Activated CD8-positive, alpha-beta T cell treated with anti-CD3 and anti-CD28 coated beads, Interleukin-2, amount 10 ng/mL, durations not matched to agents 7 days and 5 days (primary cell): ENCODE measurements at places on chromosomes 5 and 9.
A peak's percentile ranks its signal among the peaks of the same experiment; 100 is the strongest.

DNA sequence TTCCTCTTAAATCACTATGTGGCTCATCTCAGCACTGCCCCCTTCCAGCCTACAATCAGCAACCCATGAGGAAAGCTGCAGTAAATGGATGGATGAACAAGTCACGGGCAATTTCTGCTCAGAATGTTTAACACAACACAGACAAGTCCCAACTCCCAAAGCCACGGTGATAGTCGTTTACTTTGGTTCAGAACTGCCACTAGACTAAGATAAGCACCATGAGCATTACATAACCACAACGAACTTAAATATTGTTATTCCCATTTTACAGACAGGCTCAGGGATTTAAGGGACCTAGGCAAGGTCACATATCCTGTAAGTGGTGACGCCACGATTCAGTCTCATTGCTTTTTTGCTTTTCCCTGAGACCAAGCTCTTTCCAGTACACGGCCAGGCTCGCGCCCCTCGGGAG is 2.0 kb upstream of the SMIM27 start:
- DNase-seq = no peak

DNA sequence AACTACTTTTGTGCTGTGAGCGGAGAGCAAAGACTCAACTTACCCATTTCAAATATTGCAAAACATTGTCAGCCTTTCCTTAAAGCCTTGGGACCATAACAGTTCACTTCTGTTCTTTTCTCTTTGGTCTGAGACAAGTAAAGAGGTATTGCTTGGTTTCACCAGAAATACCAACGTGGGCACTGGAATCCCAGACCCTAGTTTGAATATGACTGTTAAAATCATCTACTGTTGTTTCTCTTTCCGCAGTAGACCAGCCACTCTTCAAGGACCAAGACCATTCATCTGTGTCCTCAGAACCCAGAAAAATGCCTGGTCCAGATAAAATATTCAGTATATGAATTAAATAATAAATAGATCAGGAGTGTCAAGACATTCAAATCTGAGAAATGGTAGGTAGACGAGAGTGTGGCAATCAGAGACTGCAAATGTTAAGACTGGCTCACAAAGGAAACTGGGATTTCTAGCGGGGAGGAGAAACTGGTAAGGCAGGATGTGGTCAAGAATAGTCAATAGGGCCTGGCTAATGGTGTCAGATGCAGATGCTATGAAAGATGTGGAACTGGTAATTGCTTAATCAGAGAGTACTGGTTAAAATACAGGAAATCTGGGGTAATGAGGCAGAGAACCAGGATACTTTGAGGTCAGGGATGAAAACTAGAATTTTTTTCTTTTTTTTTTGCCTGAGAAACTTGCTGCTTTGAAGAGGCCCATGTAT is 82.1 kb upstream of the IL33 start:
- no peak for DNase-seq

DNA sequence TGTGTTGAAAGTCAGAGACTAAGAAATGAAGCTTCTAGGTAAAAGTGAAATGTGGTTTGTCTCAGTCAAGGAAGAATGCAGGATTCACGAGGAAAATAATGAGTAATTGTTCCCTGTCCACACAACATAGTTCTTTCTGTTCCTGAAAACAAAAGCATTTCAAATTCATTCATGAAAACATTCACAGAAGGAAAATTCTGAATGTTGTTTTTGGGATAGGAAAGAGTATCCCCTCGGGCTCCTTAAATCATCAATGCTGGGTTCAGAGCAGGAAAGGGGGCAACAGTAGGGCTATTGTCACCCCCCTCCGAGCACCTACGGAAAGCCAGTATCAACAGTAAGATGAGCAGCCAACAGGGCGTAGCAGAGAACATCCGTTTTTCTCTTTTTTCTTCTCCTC is 769.9 kb upstream of the ADAMTS16 start:
- no peak for DNase-seq

- DNase-seq = no peak
Observed at GRCh38 chr9:129022037-129022436, 6.1 kb downstream of the SH3GLB2 start.

DNA sequence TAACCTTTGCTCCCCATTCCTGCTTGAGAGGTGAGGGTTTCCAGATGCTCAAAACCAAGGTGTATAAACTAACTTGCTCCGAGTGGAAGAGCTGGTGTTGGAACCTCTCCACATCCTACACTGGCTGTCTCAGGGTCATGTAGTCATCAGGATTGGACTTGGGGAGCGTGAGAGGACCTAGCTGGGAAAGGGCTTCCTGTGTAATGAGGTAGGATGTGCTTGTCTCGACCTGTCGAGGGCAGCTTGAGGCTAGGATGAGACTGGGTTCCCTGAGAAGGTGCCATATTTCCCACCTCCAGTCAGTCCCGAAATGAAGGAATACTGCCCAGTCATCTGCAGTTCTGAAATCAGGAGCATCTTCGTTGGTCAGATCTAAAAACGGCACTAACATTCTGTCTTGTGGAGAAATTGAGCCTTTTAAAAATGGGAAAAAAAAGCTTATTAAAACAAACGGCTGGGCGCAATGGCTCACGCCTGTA is 1.3 kb downstream of the CCNI2 start:
- peak; percentile 21 for DNase-seq

- DNase-seq = no peak
Observed at GRCh38 chr9:109320331-109320741, 523 bp downstream of the EPB41L4B start.

DNA sequence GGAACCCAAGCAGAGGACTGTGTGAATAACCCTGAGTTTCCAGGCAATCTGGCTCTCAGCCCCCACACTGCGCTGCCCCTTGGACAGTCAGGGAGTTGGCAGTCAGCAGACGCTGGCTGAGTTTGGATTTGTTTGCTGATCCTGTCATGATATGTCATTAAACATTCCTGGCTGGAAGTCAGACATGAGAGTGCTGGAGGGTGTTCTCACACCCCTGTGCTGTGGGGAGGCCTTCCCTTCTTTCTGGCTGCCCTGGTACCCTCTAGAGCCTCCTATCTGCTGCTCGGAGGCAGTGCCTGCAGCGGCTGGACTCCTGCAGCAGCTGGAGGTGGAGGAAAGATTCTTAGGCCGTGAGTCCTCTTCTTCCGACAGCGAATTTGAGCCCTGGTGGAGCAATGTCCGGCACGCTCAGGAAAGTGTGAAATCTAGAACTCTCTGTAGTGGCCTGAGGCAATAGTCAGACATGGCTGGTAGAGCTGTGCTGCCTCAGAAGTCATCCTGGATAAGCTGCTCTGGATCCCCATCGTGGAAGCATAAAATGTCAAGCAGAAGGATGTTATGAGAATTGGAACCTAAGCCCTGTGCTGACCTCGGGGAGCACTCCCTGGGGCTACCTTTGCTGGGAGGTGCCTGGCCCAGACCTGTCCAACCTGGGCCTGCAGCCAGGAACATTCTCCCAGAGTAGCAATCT is 72.0 kb downstream of the PDE8B start:
- no peak for DNase-seq

DNA sequence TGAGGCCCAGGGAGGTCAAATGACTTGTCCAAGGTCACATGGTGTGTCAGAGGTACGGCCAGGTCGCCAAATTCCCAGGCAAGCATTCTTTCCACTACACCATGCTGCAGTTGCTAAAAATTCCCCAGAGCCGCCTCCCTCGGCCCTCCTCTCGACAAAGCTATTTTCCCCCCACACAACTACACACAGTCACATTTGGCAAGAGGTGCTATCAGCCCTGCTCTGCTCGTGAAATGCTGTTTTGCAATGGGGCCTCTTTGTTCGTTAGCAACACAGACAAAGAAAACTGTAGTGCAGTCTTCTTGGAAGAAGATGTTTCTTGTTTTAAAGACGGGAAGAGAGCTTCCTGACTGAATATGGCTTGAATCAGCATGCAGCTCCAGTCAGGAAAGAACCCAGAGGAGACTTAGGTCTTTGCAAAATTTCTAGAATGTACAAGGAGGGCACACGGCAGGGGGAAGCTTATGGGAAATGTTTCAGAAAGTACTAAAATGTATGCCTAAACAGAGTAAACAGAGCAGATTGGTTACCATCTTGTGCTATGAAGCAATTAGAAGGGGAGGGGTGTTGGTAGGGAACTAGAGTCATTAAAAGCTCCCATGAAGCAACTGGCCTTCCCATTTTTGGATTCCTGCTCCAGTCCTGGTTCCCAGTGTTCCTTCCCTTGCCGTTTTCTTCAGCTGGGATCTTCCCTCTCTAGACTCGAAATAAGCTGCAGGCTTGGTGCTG is 14.2 kb downstream of the SLIT3 start:
- no peak for DNase-seq

- no peak for DNase-seq
Observed at GRCh38 chr5:150598006-150598405, 42.5 kb upstream of the SYNPO start.

- DNase-seq = peak; percentile 45
Observed at GRCh38 chr5:88660947-88661805, 221.8 kb downstream of the MEF2C start.

DNA sequence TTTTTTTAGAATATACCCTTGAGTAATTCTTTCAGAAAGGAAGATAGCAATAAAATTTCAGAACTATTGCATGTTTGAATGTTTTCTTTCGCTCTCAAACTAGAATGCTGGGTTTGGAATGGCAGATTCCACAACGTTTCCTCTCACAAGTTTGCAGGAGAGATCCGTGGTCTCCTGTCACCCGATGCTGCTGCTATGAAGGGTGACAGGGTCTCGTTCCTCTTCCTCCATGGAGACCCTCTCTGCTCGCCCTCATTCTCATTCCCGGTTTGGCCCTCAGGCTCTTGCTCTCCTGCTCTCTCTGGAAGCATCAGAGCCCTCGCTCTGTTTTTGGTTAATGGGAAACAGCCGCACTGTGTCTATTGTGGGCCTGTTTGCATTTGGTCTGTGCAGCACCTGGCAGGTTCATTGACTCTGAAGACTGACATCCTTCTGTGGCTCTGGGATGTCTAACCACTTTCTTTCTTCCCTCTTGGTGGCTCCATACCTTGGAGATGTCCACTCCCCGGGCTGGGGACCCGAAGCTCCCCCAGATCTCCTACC is 12.6 kb upstream of the FAM163B start:
- DNase-seq = no peak

DNA sequence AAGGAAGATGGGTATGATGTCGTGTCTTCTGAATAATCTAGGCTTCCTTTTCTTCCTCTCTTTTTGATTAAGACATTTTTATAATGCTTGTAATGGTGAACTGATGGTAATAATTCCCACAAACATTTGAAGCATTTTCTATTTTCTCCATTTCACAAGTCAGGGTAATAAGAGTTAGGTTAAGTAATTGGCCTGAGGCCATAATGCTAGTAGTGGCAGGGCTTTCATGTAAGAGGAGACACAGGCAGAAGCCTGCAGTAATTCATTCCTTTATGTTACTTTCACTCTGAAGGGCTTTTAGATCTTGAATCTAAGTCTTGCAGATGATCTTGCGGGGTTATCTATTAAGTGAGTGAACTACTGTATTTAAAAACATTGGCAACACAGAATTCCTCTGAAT is 374.9 kb downstream of the MAT2B start:
- no peak for DNase-seq

DNA sequence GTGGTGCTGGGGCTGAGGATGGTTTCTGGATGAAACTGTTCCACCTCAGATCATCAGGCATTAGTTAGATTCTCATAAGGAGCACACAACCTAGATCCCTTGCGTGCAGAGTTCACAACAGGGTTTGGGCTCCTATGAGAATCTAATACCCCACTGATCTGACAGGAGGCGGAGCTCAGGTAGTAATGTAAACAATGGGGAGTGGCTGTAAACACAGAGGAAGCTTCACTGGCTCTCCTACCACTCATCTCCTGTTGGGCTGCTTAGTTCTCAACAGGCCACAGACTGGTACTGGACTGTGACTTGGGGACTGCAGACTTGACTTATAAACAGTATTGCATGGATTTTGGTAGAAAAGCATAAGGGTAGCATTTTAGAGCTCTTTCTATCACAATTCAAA is 870.7 kb upstream of the CDH10 start:
- no peak for DNase-seq

GRCh38 chr5:39161578-39161977 is 57.8 kb downstream of the FYB1 start:
- no peak for DNase-seq

DNA sequence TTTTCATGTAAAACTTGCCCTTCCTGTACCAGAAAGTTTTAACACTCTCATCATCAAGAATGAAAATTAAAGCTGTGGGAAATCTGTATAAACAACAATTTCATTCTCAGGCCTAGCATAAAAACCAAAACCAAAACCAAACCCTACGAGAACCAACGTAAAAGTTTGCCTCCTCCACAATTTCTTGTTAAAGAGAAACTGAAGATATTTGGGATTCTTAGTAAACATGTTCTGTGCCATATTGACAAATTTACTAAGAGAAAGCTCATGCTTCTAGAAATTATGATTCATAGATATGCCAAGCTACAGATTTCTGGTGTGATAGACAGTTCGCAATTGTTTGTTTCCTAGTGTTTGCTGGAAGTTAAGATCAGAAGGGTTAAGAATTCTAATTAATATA is 801.0 kb upstream of the NUDT12 start:
- DNase-seq = no peak

GRCh38 chr9:37201581-37201980 is 81.2 kb downstream of the ZCCHC7 start:
- no peak for DNase-seq

DNA sequence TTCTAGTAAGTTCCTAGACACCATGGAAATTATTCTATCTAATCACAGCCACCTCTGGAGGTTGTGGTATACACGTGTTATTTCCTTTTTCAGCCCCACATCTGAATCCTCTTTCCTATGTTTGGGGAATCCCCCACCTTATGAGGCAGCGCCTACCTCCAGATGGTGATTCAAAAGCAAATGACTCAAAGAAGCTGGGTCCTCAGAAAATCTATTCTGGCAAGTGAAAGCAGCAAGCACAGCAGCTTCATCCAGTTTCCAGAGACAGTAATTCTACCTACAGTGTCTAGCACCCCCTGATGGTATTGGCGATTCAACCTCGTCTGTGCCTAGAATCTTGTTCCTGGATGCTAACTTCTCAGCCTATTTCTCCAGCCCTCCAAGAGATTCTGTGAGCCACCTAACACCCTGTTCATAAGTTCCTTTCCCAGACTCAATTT is 43.0 kb downstream of the STRBP start:
- peak; percentile 54 for DNase-seq

DNA sequence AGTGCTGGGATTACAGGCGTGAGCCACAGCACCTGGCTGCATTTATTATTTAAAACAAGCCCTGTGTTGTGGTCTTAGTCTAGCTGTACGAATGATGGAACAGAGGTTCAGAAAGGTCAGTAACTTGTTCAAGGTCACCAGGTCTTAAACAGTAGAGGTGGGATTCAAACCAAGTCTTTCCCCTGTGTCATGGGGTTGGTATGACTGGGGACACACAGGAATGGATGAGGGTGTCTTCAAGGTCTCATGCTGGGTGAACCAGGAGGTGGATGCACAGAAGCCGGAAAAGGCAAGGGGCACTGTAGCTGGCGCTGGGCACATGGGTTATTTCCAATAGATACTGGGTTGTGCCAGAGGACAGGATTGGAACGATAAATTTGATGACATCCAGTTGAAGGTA is 32.2 kb upstream of the TJP2 start:
- DNase-seq = no peak
